ENCODE measurements at places on chromosomes 12 and 14. TPM values are rescaled to one million over a fixed set of nuclear protein-coding genes. Genes with fewer than 3 reads are reported as not detected.

The KRT75 gene
- not detected for total RNA-seq

The KRT82 gene
- total RNA-seq, result not detected

The FGF6 gene
- not detected for total RNA-seq

The CORO1C gene
- total RNA-seq, result 325 TPM

The CD163 gene
- not detected for total RNA-seq

The IRAK3 gene
- 0.97 TPM for total RNA-seq

Data from chondrocyte (in vitro differentiated cells).